ENCODE measurements at places on chromosomes 1 and 21.
A peak's percentile ranks its signal among the peaks of the same experiment; 100 is the strongest.

DNA sequence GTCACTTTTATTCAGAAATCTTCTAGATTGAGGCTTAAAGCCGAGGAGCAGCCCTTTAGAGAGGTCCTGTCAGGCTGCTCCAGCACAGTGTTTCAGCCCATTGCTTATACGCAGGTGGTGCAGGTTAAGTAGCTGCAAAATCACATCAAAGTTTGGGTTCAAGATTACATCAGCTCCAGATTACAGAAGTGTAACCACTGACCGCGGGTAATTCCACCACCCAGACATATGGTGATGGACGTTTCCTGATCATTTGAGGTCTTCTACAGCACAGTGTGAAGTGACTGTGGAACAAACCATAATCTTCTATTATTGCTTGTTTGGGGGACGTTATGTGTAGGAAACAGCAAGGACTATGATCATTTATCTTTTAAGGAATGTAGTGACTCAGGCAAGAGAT lies 11.8 kb downstream of the C1orf115 start:
- no peak for DNase-seq

DNA sequence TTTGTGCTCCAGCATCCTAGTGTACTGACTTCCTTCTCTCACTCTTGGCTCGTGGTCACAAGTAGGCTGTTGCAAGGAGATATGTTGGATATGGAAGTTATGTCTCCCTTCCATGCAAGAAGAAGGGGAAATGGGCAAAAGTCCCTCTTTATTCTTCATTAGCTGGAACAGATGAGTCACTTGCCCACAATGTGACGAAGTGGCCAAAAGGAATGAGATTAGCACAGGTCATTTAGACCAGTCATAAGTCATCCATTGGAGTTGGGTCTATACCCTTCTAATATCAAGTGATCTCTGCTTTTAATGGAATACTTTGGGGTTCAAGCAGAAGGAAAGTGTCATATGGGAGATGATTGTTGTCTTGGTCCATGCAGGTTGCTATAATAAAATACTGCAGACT lies 91.2 kb upstream of the NGF start:
- DNase-seq = peak; percentile 66

- DNase-seq = no peak
Observed at GRCh38 chr1:213183036-213183672, 132.1 kb downstream of the RPS6KC1 start.

DNA sequence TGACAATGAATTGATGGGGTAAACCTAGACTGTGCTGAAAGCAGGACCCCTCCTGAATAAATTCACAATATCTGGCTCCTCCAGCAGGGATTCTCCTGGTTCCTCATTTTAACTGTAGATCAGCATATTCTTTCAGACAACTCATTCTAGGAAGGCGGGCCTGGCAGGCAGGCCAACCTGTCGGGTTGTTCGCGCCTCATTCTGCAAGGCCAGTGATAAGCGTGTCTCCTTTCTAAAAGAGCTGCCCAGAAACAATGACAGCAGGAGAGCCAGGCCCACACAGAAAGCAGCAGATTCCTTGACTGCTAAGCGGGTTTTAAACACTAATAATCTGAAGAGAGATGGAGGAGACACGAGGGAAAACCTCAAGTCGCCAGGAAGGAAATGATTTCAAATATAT lies 70.0 kb downstream of the NTPCR start:
- no peak for DNase-seq

GRCh38 chr21:14762734-14763694 lies 216.9 kb upstream of the SAMSN1 start:
- no peak for DNase-seq

All from GM04504 (cell line).